ENCODE measurements at places on chromosomes 5 and 9.

GRCh38 chr9:88605512-88606362 lies 70.8 kb downstream of the NXNL2 start:
- DNase-seq = no peak

DNA sequence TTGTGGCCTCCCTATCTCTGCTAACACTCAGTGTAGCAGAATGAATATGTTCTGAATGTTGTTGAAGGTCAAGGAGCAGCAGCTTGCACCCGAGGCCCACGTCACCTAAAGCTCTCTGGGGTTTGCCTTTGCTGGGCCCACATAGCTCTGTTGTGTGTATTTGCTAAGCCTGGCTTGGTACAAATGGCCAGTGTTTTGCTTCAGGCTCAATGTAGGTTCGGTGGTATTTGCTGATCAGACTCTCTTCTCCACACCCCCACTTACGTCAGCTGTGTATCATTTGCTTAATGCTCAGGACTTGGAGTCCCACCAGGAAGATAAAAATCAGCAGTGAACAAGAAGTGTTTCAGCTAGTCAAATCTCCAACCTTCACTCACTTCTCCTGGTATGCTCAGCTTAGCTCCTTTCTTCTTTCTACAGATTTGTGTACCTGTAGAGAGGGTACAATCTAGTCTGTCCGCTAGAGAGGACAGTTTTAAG lies 4.8 kb upstream of the RFESD start:
- DNase-seq = no peak

DNA sequence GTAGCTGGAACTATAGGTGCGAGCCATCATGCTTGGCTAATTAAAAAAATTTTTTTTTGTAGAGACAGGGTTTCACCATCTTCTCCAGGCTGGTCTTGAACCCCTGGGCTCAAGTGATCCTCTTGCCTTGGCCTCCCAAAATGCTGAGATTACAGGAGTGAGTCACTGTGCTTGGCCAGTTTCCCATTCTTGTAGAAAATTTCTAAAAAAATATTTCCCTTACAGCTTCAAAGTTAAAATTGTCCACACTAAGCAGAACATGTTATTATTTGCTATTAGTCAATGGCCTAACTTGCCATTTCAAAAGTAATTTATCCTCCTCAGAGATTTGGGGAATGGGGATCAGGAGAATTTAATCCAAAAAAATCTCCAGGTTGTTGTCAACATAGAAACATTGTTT lies 40.1 kb downstream of the SLC38A9 start:
- DNase-seq = no peak

DNA sequence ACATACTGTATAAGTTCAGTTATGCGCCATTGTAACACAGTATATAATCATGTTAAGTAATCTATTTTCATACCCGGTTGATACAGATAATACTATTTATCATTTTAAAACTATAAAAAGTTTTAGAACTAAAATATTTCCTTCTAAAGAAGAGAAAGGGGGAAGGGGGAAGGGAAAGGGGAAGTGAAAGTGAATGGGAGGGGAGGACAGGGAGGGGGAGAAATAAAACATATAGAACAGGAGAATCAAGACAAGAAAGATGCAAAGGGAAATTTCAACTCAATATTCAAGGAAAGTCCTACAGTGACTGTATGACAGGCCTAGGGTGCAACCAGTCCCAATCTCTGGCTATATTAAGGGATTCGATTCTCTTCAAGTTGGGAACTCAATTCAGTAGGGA lies 1278.8 kb downstream of the MAT2B start:
- no peak for DNase-seq

DNA sequence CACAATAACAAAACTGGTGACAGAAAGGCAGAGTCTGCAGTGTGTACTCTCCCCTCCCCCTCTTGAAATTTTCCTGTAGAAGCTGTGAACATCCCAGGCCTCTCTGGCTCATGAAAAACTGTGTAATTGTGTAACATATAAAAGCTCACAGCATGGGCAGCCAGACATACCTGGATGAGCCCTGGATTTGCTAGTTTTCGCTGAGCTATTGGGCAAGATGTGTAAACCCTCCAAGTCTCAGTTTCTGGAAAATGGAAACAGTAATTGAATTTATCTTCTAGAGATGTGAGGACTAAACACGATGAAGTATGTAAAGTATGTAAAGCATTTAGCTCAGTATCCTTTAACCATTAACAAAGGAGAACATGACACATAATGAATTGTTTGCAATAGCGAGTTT lies 143.2 kb upstream of the ANKH start:
- no peak for DNase-seq

GRCh38 chr5:91867799-91868198 lies 484.7 kb upstream of the ARRDC3 start:
- no peak for DNase-seq

GRCh38 chr9:27483576-27483975 lies 40.5 kb upstream of the IFNK start:
- no peak for DNase-seq

DNA sequence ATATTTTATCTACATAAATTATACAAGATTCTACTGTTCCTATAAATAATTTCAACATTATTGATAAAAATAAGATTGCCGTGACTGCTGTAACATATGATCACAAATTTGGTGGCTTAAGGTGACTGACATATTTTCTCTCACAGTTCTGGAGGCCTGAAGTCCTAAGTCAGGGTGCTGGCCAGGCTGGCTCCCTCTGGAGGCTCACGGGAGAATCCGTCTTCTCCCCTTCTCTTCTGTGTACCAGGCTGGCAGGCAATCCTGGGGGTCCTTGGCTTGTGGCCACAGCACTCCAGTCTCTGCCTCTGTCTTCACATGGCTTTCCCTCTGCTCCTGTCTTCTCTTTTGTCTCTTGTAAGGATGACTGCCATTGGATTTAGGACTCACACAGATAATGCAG lies 31.7 kb upstream of the IRX2 start:
- no peak for DNase-seq
